NCI-H1092 (cell line): ENCODE measurements at places on chromosomes 2 and 18.

GRCh38 chr18:7750966-7751365 is 183.8 kb downstream of the PTPRM start:
- DNase-seq = no peak

DNA sequence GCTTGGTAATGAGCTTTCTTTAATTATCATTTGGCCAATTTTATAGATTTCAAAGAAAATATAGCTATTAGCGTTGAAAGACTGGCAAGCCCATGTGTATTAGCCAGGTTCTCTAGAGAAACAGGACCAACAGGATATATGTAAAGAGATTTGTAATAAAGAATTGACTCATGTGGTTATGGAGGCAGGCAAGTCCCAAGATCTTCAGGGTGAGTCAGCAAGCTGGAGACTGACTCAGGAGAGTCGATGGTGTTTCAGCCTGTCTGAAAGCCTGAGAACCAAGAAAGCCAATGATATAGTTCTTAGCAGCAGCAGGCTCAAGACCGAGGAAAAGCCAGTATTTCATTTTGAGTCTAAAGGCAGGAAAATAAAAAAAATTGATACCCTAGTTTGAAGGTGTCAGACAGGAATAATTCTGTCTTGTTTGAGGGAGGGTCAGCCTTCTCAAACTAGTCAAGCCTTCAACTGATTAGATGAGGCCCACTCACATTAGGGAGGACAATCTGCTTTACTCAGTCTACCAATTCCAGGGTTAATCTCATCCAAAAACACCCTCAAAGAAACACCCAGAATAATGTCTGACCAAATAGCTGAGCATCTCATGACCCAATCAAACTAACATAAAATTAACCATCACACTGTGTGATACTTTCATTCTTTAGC is 78.3 kb upstream of the CRIM1 start:
- DNase-seq = no peak

GRCh38 chr2:150944315-150944714 is 317.3 kb downstream of the RBM43 start:
- DNase-seq = no peak

GRCh38 chr2:231530099-231531011 is at the start of gene NMUR1:
Gene NMUR1, minus strand, starts transcription at chr2:231530445. Its CDS starts 84 bp downstream, at chr2:231530361.
- no peak for DNase-seq

DNA sequence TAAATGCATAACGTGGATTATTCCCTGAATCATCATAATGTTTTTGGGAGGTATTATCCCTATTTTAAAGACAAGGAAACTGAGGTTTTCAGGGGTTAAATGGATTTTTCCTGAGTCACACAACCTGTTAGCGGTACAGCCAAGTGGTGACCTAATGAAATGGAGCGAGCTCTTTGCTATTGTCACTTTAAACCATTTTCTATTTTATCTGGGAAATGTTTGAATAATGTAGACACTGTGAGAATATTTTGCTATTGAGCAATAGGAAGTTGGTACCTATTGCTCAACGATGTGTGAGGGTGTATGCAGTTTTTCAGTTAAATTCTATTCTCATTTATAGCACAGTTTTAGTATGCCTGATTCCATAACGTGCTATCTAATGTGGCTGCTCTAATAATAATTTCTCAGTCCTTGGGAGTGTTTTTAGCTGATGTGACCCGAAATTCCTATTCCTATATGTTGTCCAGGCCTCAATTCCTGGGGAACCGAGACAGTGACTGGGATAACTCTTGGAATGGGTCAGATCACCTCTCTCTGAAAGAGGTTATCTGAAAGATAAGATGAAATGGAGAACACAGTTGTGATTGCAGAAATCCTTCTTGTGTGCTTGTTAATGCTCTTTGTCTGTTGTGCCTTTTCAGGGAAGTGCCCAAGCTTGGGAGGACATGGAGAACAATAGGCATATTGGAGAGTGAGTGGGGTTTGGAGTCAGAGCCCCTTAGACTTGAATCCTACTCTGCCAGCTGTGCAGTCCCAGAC is 38.4 kb downstream of the ABCB11 start:
- no peak for DNase-seq

GRCh38 chr2:219084791-219085190 is 24.1 kb upstream of the IHH start:
- no peak for DNase-seq

- DNase-seq = no peak
Measured at GRCh38 chr2:52416340-52416739, 1351.3 kb upstream of the CHAC2 start.

- no peak for DNase-seq
Measured at GRCh38 chr2:242098034-242098433, 228.5 kb downstream of the RTP5 start.

GRCh38 chr18:74063557-74063956 is 84.1 kb downstream of the FBXO15 start:
- no peak for DNase-seq

- no peak for DNase-seq
Measured at GRCh38 chr2:175805442-175806124, 196.5 kb downstream of the LNPK start.

DNA sequence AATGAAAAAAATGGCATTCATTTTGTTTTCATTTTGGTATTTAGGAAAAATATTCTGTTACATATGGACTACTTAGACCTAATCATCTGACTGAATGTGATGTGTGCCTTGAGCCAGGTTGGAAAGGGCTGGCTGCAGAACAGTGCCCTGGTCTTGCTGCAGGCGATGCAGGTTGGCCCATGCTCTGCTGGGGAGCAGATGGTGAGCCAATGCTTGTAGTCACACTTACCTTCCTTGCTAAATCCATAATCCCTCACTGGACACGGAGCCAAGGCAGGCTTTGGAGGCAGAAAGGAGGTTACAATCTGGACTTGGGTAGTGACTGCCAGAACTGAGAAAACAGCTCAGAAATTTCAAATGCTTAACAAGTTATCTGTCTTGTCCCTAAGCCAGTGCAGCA is 228.7 kb downstream of the ARHGAP15 start:
- no peak for DNase-seq

GRCh38 chr2:98281607-98282006 is 64.6 kb upstream of the CNGA3 start:
- no peak for DNase-seq

DNA sequence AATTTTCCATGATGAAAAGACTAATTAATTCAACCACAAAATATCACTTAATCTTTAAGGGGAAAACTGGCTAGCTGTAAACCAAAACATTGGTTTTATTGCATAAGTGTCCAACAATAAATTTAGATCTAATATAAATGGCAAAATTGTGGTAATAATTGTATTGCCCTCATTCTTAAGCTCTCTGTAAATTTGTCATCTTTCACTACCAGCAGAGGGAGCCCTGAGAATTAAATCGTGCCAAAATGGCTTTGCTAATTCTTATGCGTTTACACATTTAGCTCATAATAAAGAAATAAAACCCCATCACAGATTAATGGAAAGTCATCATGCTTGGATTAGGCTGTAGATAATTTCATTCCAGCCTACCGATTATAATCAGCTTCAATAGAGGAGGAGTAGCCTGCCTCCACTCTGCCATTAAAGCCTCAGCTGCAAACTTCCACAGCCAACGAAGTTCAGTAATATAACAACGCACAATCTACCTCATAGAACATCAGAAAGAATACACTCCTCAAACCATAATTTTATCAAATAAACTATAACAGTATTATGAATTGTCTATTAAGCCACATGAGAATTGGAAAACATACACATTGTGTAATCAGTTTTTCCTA is 70.0 kb upstream of the ATP5MC3 start:
- no peak for DNase-seq

GRCh38 chr2:62461707-62462106 is 44.3 kb downstream of the TMEM17 start:
- DNase-seq = no peak

DNA sequence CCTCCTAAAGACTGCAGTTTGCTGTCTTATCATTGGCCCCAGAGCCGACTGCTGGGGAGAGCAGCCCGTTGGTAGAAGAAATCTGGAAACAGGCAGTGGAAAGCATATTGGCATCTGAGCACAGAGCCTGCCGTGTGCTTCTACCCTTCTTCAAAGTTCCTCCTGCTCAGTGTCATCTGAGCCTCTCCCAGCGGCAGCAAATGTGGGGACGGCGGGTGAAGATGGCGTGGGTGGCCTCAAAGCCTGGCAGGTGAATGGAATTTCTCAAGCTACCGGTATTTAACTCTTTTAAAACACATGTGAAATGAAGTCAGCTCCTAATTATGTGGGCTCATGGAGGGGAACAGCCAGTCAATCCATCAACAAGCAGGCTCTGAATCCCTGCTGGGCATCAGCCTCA is 181.6 kb upstream of the PXDN start:
- DNase-seq = no peak

- DNase-seq = no peak
Measured at GRCh38 chr18:42780171-42780570, 335.3 kb downstream of the RIT2 start.

DNA sequence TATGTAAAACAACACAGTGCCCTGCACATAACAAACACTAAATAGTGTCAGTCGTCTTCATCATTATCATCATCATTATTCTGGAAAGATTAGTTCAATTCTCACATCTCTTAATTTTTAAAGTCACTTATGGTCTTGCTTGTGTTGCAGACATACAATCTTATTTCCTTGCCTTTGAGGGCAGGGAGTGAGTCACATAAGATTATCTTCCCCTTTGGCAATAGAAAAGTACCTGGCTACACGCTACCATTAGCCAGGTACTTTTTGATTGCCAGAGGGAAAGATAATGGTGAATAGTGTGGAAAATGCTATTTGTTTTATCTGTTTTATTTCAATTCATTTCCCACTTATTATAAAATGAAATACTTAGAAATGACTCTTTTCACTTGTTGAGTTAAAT is 76.6 kb upstream of the RMDN2 start:
- no peak for DNase-seq

DNA sequence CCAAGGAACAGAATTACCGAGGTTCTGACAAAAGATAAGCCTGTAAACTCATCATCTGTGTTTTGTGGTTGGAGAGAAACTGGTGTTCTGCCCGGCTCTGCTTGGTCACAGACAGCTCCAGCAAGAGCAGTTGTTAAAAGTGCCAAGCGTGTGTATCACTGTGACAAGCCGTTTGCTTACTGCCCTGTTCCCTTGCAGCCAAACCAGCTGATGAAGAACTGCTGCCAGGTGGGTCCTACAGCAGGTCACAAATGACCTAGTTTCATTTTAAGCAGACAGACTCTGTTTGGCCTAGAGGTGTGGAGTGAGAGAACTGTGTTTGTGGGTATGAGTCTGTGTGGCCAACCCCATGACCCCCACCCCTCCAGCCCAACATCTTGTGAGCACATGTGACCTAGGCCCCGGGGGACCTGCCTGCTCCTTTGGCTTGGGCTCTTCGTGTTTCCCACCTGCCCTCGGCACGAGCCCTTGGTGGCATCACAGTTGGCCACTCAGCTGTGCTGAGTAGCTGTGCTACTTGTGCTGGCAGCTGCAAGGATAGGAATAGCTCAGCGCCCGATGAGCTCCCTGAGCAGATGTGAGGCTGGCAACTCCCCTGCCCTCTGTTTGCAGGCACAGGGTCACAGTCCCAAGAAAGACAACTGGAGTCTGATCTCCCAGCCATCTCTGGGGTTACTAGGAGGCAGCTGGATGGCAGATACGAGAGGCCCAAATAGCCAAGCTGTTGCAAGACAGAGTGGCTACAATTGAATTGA is 9.7 kb downstream of the OXER1 start:
- peak; percentile 25 for DNase-seq

DNA sequence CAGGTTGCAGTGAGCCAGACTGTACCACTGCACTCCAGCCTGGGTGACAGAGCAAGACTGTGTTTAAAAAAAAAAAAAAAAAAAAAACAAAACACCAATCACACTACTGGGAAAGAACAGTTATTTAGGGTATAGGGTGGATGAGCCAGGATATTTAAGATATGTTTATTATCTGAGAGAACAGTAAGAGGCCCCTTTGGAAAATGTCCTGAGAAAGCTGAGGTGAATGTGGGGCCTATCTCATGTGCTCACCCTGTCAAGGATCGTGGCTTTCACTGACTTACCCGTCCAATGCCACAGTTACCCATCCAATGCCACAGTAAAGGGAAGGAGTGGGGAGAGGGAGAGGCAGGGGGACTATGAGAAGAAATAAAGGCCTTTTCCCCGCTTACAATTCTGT is 19.9 kb upstream of the ENOSF1 start:
- DNase-seq = no peak

DNA sequence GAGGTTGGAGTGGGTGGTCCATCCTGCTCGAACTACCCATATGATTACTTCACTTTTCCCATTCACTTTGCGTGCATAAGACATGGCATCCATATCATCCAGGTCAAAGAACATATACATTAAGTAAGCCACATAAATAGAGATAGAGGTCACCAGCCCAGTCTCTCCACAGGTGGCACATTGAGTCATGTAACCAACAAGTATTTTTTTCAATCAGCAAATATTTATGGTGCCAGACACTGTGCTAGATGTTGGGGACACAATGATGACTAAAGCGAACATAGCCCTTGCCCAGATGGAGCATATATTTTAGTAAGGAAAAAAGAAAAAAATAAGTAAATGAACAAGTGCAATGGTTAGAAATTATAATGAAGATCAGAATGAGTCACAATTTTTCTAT is 83.6 kb upstream of the LCLAT1 start:
- DNase-seq = no peak

DNA sequence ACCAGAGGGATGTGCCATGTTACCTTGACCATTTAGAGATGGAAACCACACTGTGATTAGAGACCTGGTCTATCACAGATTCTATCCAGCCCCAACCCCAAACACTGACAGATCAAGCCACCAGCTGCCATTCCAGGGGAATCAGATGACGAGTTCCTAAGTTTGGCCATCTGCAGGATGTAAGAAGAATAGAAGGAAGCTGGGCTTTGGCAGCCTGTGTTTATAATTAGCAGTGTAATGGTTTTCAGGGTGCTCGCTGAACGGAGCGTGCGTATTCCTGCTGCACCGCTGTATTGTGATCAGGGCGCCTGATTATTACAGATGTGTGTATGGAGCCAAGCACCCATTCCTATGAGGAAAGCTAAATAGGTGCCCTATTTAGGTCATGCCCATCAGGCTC is 138.1 kb downstream of the LRRC30 start:
- no peak for DNase-seq

DNA sequence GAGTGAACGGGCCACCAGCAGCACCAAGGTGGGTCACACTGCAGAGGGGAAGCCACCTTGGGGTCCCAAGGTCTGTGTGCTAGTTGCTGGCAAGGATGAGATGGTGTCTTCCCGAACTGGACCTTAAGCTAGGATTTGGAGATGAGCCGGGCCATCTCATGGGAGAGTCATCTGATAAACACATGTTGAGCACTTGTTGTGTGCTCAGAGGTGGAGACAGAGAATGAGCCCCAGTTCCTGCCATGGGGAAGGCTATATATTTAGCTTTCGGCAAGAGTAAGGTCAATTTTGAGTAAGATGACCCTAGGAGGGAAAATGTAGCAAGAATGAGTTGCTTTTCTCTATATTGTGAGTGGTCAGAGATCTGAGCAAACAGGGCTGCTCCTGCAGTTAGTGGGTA is 41.4 kb upstream of the RPL31 start:
- no peak for DNase-seq

DNA sequence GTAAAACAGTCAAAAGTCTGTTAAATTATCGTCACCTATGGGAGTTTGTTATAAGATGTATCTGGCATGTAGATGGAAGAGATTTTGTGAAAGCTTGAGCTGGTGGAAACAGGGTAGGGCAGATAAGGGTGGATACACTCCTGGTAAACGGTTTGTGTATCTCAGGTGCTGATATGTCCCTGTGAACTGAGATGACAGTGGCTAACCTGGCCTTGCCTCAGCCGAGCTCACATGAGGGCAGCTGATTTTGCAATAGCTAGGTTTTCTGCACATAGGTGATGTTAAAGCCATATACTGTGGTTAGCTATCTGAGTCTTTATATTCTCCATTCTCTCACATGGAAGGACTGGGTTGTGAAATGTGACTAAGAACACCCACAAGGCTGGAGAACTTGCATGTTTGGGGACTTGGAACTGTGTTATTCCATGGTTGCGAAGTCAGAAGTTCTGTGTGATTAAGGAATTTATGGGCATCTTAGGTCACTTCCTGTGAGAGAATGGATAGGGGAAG is 205.1 kb downstream of the TPGS2 start:
- no peak for DNase-seq
